ENCODE measurements at places on chromosomes 13 and 19. TPM values are rescaled to one million over a fixed set of nuclear protein-coding genes. Genes with fewer than 3 reads are reported as not detected.

LHFPL6 gene
- total RNA-seq, result 2.5 TPM

DNA sequence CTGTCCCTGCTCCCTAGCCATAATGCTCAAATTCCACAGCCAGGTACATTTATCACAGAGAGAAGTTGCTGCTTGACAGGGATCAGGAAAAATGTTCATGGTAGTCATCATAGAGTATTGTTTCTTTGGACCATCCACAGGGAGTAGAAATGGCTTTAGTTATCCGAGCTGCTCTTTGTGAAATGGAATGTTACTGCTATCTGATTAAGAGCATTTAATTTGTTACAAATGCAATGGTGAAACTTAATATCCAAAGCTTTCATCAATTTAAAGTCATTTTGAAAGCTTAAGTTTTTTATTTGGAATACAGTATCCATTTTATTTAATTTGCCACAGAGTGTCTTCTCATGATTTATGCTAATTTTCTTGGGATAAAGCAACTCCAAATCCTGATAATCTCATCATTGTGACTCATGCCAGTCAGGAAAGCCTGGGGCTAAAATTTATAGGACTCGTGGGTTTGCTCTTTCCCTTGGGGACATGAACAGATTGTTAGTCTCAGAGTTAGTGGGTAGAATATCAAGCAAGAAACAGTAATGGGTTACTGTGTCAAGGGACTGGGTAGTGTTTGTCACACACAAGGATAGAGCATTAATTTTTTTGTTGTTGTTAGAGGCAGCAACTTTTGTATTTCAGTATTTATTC lies 59.8 kb downstream of the SCEL start:
- no peak overlapping the region for H3K27ac ChIP-seq
- H3K4me3 ChIP-seq, result no peak overlapping the region
- no peak for DNase-seq

- H3K36me3 ChIP-seq, result no peaks in the 10 kb centered on the region
- H3K4me3 ChIP-seq, result no peak overlapping the region
- no peak for DNase-seq
- H3K27ac ChIP-seq, result no peak overlapping the region
- peaks cover 10% of the 10 kb centered on the region for H3K27me3 ChIP-seq
Observed at GRCh38 chr19:28456252-28456651, 756.7 kb downstream of the UQCRFS1 start.

LILRA2 gene
- not detected for total RNA-seq

SYNGR4 gene
- total RNA-seq, result 2.1 TPM

CGB5 gene
- total RNA-seq, result 1.9 TPM

CACNG7 gene
- total RNA-seq, result not detected

OSCAR gene
- 2.4 TPM for total RNA-seq

NCCRP1 gene
- total RNA-seq, result 22.7 TPM

GRCh38 chr19:16425993-16426392 lies 45.8 kb downstream of the EPS15L1 start:
- DNase-seq, result peak; percentile 28
- no peaks in the 10 kb centered on the region for H3K27me3 ChIP-seq
- H3K4me3 ChIP-seq, result no peak overlapping the region
- no peak overlapping the region for H3K27ac ChIP-seq

ERCC5 gene
- total RNA-seq, result 33.9 TPM

CEP89 gene
- total RNA-seq, result 29.3 TPM

CLEC11A gene
- total RNA-seq, result not detected

GRCh38 chr13:71659404-71659803 lies 207.6 kb downstream of the DACH1 start:
- no peak overlapping the region for H3K27ac ChIP-seq
- no peaks in the 10 kb centered on the region for H3K27me3 ChIP-seq
- H3K4me1 ChIP-seq, result no peaks in the 10 kb centered on the region

TLE6 gene
- 0.90 TPM for total RNA-seq

GRCh38 chr13:32045982-32046785 lies 14.6 kb downstream of the FRY start:
- no peak for DNase-seq
- H3K27ac ChIP-seq, result no peak overlapping the region
- H3K4me3 ChIP-seq, result no peak overlapping the region

FXYD3 gene
- 287 TPM for total RNA-seq

DNA sequence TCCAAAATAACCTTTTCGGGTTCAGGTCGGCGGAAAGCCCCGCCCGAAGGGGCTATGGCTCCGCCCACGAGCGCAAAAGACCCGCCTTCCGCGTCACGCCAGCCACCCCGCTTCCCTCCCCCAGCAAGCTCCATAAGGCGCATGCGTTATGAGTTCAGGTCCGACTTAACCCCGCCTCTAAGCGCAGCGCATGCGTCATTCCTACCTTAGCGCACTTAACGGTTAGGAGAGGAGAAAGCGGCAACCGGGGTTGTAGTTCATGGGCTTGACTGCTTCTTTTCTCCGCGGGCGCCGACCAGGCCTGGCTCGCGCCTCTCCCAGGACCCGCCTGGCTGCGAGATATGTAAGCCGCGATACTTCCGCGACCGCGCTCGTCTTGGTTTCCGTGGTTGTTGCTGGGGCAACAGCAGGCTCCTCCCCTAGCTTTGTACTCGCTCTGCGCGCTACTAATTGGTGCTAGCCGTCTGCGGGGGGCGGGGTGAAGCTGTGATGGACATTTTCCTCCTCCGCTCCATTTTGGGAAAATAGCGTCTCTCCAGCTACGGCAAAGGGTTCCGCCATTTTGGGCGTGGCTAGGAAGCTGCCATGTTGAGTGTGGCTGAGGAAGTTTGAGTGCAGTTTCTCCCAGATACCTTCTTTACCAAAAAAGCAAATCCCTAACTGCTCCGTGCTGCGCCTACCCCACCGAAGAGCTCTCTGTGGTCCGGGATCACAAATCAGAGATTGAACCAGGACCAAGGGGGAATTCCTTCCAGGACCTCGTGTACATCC lies at the start of gene B9D2:
Gene B9D2, minus strand, starts transcription at position 397 of the 771 bp plus-strand sequence. CDS start 630 bp downstream, outside the sequence.
- H3K36me3 ChIP-seq, result no peaks in the 10 kb centered on the region
- peak within 1 kb of the TSS; percentile 78 for H3K4me3 ChIP-seq
- H3K27me3 ChIP-seq, result no peaks in the 10 kb centered on the region
- H3K27ac ChIP-seq, result peak within 1 kb of the TSS; percentile 88
- peak; percentile 93 for DNase-seq

- DNase-seq, result no peak
- H3K27ac ChIP-seq, result no peak overlapping the region
- H3K4me3 ChIP-seq, result no peak overlapping the region
- no peaks in the 10 kb centered on the region for H3K36me3 ChIP-seq
- no peaks in the 10 kb centered on the region for H3K4me1 ChIP-seq
Observed at GRCh38 chr13:42388326-42388725, 116.4 kb downstream of the AKAP11 start.

- DNase-seq, result no peak
- no peaks in the 10 kb centered on the region for H3K36me3 ChIP-seq
- no peaks in the 10 kb centered on the region for H3K27me3 ChIP-seq
- no peaks in the 10 kb centered on the region for H3K4me1 ChIP-seq
- H3K27ac ChIP-seq, result no peak overlapping the region
- no peak overlapping the region for H3K4me3 ChIP-seq
Observed at GRCh38 chr19:21691661-21692060, 75.7 kb downstream of the ZNF100 start.

DNA sequence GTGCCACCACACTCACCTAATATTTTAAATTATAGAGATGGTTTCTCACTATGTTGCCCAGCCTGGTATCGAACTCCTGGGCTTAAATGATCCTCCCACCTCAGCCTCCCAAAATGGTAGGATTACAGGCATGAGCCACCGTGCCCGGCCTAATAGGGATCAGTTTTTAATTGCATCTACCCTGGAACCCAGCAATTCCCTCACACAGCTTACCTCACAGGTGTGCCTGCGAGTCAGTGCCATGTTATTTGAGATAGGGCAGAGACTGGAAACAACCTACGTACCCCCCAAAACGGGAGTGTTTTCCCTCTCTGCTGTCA lies 14.3 kb downstream of the MAP2K2 start:
- no peaks in the 10 kb centered on the region for H3K27me3 ChIP-seq
- H3K4me1 ChIP-seq, result no peaks in the 10 kb centered on the region
- no peak overlapping the region for H3K4me3 ChIP-seq
- no peak for DNase-seq

ERICH6B gene
- total RNA-seq, result not detected

DNA sequence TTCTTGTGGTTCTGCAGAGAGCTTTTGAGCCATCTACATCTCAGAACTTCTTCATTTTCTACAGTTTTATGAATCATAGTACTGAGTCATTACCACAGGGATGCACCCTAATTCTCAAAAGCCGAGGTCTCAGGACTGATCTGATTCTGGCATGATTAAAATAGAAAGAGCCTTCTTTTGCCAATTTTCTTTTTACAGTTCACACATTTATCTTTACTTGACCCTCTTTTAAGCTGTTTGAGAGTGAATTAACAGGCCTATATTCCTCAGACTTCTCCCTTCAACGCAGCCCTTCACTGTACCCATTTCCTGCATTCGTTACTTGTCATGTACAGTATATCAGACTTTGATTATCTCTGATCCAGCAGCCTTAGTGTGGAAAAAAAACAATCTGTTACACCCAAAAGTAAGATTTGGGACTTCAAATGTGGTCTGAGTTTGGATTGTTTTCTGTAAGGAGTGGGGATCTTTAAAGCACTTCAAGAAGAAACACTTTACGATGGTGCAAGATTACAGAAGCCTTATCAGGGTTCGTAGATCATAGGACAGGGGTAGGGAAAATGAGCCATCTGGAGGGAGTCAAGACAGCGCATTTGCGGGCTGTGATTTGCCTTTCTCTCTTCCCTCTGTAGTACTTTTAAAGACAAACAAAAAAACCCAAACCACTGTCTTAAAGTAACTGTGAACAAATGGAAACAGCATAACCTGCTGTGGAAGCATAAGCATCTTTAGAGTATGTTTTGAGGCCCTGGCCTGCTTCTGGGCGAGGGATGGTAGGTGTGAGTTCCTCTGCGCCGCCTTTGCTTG lies 15.3 kb upstream of the GPR183 start:
- H3K27ac ChIP-seq, result no peak overlapping the region
- H3K4me3 ChIP-seq, result no peak overlapping the region
- no peaks in the 10 kb centered on the region for H3K27me3 ChIP-seq

UBL3 gene
- total RNA-seq, result 24.4 TPM

PTPRH gene
- 21.4 TPM for total RNA-seq

DHRS12 gene
- total RNA-seq, result 11.9 TPM

DNA sequence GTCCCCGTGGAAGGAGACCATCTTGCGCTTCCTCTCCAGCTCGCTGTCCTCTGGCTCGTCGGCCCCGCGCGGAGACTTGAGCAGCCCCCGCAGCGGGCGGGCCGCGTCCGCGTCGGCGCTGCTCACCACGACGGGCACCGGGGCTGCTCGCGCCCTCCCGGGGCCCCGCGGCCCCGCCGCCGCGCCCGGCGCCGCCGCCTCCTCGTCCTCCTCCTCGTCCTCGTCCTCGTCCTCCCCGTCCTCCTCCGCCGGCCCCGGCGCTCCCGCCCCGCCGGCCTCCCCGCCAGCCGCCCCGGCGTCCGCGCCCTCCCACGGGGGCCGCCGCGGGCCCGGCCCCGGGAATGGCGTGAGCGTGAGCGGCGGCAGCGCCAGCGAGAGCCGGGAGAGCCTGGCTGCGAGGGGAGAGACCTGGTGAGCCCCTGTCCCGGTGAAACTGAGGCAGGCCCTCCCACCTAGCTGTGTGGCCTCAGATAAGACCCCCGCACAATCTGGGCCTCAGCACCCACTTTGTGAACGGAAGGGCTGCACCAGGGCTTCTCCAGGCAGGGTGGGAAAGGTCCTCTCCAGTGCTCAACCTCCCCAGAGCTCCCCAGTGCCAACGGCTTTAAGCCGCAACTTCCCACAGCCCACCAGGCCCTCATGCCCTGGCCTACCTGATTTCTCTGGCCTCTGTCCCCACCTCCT lies 17.8 kb downstream of the LMTK3 start:
- H3K27me3 ChIP-seq, result no peaks in the 10 kb centered on the region
- H3K27ac ChIP-seq, result peak overlapping the region; percentile 62
- no peaks in the 10 kb centered on the region for H3K36me3 ChIP-seq
- H3K4me1 ChIP-seq, result peaks cover 31% of the 10 kb centered on the region
- H3K4me3 ChIP-seq, result peak overlapping the region; percentile 77

GRCh38 chr19:19634516-19635312 lies 6.7 kb upstream of the LPAR2 start:
- no peaks in the 10 kb centered on the region for H3K4me1 ChIP-seq
- H3K36me3 ChIP-seq, result peaks cover 12% of the 10 kb centered on the region
- H3K27ac ChIP-seq, result no peak overlapping the region

DNA sequence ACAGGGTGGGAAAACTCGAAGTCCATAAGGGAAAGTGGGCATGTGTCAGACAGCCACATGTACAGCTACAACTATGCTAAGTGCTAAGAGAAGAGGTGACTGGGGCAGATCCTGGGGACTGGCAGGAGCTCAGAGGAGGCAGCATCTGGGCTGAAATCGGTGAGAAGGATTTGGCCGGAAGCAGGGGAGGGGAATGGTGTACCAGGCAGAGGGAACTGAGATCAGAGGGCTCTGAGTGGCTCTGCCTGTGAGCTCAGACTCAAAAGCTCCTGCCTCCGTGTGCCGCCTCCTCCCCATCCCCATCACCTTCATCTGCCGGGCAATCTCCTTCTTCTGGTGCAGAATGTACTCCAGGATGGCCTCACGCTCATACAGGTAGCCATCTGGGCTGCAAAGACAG lies 21.8 kb downstream of the NOSIP start:
- H3K27me3 ChIP-seq, result no peaks in the 10 kb centered on the region
- H3K4me1 ChIP-seq, result no peaks in the 10 kb centered on the region
- H3K36me3 ChIP-seq, result no peaks in the 10 kb centered on the region
- H3K4me3 ChIP-seq, result no peak overlapping the region

ZMYM5 gene
- total RNA-seq, result 10.3 TPM

DNA sequence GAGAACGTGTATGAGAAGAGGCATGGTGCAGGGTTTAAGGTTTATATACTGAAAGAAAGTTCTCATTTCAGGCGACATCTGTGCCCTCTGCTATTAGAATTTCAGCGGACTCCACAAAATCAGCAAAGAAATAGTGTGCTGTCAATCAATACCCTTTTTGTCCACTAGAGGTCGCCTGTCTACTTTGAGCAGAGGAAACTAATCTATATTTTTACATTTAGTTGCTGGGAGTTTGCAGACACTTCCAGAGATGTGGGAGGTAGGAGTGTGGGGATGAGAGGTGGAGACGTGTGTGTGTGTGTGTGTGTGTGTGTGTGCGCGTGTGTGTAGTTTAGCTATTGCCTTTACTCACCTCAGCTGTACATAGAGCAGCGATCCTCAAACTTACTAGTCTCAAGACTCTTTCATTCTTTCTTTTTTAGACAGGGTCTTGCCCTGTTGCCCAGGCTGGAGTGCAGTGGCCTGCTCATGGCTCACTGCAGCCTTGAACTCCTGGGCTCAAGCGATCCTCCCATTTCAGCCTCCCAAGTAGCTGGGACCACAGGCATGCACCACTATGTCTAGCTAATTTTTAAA lies 9.7 kb downstream of the INAFM1 start:
- H3K4me3 ChIP-seq, result no peak overlapping the region
- H3K36me3 ChIP-seq, result no peaks in the 10 kb centered on the region
- no peaks in the 10 kb centered on the region for H3K27me3 ChIP-seq

- no peaks in the 10 kb centered on the region for H3K27me3 ChIP-seq
- peak; percentile 57 for DNase-seq
- peak overlapping the region; percentile 59 for H3K27ac ChIP-seq
- H3K4me3 ChIP-seq, result no peak overlapping the region
- no peaks in the 10 kb centered on the region for H3K4me1 ChIP-seq
- no peaks in the 10 kb centered on the region for H3K36me3 ChIP-seq
Observed at GRCh38 chr13:40597735-40598365, 68.6 kb downstream of the FOXO1 start.

IL17D gene
- total RNA-seq, result 0.35 TPM

IGFL1 gene
- total RNA-seq, result 2.6 TPM

C19orf81 gene
- not detected for total RNA-seq
